Caki2 (cell line): ENCODE measurements at places on chromosomes 12 and 14. TPM values are rescaled to one million over a fixed set of nuclear protein-coding genes. Genes with fewer than 3 reads are reported as not detected.

USP15 gene
- 13.1 and 21.3 TPM in 2 replicates for total RNA-seq

DNA sequence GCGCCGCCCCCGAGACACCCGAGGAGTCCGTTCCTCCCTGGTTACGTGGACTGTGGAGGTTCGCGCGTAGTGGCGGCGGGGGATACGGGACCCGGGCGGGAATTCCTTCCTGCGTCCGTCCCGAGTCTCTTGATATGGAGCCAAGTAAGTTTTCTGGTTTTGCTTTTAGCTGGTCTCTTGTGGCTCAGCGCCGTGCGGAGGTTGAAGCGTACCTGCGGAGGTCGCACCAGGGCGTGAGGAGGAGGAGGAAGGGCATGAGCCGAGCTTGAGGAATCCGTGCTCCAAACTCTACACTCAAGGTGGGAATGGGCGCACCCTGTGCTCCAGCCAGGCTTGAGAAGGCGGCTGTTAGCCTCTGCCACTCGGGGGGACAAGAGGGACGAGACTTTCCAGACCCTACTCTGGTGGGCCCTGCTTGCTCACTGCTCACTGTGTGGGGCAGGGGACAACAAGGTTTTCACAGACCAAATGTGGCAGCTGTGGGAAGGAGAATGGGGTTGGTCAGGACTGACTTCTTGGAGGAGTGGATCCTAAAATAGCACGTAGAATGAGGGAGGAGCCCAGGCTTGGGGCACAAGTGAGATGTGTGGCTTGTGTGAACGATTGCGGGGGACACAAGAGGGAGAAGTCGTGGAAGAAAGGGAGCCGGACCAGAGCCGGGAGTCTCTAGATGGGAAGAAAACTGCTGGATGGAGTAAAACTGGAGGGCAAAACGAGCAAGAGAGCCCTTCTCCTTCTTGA, 577 bp downstream of the ATG101 start:
- no peak for DNase-seq

NRIP2 gene
- not detected in 2 replicates for total RNA-seq

DNA sequence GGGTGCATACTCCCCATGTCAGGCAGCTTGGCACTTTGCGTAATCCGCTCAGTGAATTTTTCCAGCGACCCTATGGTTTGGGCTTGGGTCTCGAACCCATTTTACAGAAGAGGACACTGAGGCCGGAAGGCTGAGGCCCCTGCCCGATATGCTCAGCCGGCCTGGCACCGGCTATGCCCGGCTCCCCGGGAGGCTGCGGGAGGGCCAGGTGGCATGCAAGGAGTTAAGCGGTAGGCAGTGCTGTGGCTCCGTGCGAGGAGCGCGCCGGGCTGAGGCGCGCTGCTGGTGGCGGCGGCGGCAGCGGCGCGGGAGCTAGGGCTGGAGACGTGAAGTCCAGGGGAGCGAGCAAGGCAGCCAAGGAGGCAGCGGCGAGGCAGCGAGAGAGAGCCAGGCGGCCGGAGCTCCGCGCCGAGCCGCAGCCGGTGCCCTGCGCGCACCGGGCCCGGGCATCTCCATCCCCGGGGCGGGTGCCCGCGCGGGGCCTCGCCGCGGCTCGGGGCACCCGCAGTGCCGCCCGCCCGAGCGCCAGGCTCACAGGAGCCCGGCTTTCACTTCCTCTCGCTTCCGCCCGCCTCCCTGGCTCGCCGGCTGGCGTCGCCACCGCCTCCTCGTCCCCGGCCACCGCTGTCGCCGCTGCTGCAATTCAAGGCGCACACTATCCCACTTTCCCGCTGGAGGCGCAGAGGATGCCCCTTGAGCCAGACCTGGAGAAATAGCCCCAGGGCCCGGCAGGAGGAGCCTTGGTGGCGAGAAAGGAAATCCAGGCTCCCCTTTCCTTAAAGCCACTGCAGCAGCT, at the start of gene WSCD2:
WSCD2 (plus strand) TSS at position 272 of the 796 bp plus-strand sequence. CDS start 66,545 bp downstream, outside the sequence.
- DNase-seq: peak; percentile 67

ANKRD33 gene
- not detected in 2 replicates for total RNA-seq

GRCh38 chr12:9792185-9792900, 31.6 kb upstream of the CD69 start:
- no peak for DNase-seq

GRCh38 chr12:56488041-56488955, at the start of gene GLS2:
TSS of gene GLS2 (minus strand) at chr12:56488161. CDS start at chr12:56488118, 43 bp downstream.
- peak; percentile 54 for DNase-seq

GRCh38 chr14:91280129-91280528, 35.6 kb upstream of the GPR68 start:
- no peak for DNase-seq

P2RX2 gene
- total RNA-seq: not detected in 2 replicates

KRT8 gene
- 1,565 and 1,569 TPM in 2 replicates for total RNA-seq

GRCh38 chr12:50568338-50569091, 63.7 kb downstream of the DIP2B start:
- no peak for DNase-seq

TSPAN11 gene
- total RNA-seq: not detected in 2 replicates

KSR2 gene
- 0.14 and 0.29 TPM in 2 replicates for total RNA-seq

CCDC197 gene
- total RNA-seq: not detected in 2 replicates

KCNC2 gene
- total RNA-seq: not detected in 2 replicates

GRCh38 chr12:102197789-102198188, at the start of gene PMCH:
TSS of gene PMCH (minus strand) at chr12:102197833. CDS start at chr12:102197770, 63 bp downstream.
- DNase-seq: peak; percentile 16

LPAR5 gene
- total RNA-seq: not detected in 2 replicates

DNA sequence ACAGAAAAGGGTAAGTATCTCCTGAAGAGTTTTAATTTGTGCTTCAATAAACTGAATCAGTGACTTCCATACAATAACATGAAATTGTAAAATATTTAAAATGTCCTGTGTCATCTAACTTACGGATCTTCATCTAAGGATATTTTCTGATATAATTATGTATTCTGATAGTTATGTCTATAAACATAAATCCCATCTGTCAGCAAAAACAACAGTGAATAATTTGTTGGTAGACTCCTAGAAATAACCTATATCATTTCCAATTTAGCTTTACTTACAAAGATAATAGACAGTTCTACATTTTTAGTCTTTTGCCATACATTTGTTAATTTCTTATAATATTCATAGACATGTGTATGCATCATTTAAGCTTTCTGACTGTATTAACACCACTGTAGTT, 293.9 kb downstream of the CCDC91 start:
- DNase-seq: no peak

GRCh38 chr14:50600849-50601248, 40.9 kb downstream of the ATL1 start:
- DNase-seq: peak; percentile 30

- no peak for DNase-seq
These were observed 619.5 kb downstream of the RERGL start for GRCh38 chr12:17470460-17470859.

DNA sequence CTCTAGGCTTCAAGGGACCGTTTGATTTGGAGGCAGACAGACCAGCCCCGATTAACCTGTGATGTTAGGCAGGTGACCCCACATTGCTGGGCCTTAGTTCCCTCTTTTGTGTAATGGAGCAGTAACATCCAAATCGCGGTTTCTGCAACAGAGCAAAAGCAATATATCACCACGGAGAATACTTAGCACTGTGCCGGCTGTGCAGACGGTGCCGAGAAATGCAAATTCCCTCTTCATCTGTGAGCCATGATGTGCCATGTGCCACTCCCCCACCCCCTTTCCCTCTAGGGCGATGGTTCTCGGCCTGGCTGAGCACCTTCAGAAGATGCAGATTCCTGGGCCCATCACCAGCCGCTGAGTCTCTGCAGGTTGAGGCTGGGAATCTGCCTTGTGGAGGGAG, 10.9 kb downstream of the BCL7A start:
- no peak for DNase-seq

GRCh38 chr14:21476523-21476924, 235 bp downstream of the RAB2B start:
- no peak for DNase-seq

DNA sequence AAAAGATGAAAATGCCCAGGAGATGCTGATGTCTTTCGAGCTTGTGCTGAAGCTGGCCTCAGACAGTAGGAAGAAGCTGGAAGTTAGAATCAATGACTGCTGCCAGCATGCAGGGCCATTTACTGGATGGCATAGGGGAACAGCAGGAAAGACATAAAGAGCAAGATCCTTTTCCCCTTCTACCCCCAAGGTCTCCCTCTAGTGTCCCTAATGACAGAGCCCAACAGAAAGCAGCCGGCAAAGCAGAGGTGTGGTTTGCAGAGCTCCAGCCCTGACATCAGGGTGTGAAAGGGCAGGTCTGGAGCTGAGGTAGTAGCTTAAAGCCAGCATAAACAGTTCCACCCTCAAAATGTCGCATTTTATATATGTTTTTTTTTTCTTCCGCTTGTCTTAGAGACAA, 1560.7 kb upstream of the TMEM132C start:
- DNase-seq: no peak

DNA sequence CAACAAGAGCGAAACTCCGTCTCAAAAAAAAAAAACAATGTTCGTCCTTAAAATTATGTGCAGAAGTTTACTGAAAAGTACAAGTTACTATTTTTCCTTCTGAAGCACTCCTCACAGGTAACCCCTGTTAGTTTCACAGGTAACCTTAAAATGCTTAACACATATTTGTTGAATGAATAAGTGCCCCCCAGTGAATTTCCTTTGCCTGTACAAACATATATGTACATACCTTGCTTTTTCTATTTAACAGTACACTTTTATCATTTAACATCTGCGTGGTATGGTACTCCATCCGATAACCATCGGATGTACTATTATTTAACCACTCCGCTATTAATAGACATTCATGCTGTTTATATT, 1.4 kb upstream of the RAB35 start:
- DNase-seq: no peak

DNA sequence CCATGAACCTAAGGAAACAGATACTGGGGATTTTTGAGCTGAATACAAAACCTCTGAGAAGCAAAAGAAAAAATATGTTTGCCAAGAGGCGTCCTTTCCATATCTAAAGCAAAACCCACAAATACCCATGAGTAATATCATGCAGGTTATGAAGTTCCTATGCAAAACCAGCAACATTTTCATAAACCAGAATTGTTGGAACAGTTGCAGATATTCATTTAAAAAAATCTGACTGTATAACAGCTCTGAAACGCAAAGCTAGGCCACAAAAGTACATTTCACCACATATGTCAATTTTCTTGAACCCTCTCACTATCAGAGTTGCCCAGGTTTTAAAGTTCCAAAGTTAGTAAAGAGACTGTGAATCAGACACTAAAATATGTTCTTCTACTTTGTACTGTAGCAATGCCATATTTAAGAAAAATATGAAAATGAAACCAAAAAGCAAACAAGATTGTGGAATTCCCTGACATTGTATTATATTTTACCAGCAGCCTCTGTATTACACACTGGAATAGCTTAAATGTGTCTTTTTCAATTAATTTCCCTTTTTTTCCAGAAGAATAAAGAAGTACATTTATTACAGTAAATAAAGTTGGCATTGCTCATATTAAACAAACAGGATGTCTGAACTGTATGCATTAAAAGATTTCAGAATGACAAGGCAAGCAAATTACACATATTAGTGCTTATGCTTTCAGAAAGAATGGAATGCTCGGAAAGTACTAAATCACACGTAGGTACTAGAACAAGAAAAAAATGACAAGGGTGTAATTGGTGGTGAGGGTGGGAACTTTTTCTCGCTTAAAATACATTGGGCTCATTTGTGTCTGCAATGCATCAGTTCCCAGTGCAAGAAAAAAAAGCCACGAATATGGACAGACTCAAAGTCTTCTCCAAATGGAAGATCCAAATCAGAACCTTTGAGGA, 33.6 kb upstream of the HIF1A start:
- DNase-seq: no peak

SLC5A8 gene
- not detected in 2 replicates for total RNA-seq

GRCh38 chr14:103099733-103100280, 5.3 kb downstream of the EXOC3L4 start:
- no peak for DNase-seq

- no peak for DNase-seq
These were observed 3.0 kb downstream of the SETD1B start for GRCh38 chr12:121806546-121807423.

GRCh38 chr14:100692859-100693558, 33.7 kb upstream of the DLK1 start:
- peak; percentile 72 for DNase-seq

DNA sequence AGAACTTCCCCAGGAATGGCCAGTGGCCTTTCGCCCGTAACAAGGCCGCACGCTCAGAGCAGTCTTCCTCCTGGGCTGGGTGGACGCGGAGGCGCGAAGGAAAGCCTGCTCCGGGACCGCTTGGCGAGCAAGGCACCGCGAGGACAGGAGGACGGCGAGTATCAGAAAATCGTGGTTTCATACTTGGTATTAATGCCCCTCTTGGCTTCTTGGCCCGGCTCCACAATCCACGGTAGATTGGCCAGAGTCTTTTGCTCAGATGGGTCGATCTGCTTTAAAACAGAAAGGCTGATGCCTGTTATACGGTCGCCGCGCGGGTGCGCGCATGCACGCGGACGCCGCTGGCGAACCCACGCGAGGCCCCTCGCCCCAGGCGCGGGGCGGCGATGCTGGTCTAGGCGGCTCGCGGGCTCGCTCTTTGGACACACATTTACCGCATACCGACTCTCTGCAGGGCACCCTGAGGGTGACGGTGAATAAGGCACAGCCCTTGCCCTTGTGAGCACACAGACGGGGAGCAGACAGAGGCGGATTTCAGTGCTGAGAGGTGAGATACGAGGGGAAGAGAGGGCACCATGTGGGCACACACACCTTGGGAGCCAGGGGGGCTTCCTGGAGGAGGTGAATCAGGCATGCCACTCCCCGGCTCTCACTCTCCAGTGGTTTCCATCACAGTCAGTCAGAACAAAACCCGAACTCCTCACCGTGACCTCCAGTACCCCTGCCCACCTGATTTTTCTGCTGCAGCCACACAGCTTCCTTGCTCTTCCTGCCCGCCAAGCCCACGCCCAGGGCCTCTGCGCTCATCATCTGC, 100.7 kb downstream of the APAF1 start:
- DNase-seq: no peak

DNA sequence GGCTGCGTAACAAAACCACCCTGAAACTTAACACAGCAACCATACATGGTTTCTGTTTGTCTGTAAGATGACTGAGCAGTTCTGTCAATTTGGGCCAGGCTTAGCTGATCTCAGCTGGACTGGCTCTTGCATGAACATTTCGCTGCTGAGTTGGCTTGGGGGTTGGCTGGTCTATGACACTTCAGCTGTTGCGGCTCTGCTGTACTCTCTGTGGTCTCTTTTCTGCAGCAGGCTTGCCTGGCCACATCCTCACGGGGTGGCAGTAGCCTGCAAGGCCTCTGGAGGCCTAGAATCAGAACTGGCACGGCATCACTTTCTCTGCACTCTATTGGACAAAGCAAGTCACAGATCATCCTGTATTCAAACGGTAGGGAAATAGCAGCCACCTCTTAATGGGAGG, 216.2 kb downstream of the BCL11B start:
- DNase-seq: no peak

DNA sequence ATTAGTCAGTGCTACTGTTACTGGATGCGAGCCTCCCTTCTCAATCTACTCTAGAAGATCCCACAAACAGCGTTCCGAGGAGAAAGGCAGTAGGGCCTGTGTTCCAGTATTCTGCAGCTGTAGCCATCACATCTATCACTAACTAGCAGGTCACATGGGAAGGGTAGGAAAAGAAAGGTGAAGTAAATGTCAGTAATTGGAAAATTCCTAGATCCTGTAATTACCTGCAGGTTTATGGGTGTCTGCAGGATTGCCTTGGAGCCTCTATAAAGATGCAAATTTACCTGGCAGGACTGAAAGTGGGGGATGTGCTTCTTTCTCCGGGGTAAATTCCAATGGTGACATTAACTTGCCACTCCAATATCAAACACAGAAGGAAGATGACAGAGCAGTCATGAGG, 77.8 kb downstream of the FERMT2 start:
- DNase-seq: no peak

SMIM41 gene
- not detected in 2 replicates for total RNA-seq
